T follicular helper cell (primary cell): ENCODE measurements at places on chromosomes 5 and 9.

- DNase-seq: no peak
Measured at GRCh38 chr9:71490810-71491209, 277.5 kb downstream of the CEMIP2 start.

DNA sequence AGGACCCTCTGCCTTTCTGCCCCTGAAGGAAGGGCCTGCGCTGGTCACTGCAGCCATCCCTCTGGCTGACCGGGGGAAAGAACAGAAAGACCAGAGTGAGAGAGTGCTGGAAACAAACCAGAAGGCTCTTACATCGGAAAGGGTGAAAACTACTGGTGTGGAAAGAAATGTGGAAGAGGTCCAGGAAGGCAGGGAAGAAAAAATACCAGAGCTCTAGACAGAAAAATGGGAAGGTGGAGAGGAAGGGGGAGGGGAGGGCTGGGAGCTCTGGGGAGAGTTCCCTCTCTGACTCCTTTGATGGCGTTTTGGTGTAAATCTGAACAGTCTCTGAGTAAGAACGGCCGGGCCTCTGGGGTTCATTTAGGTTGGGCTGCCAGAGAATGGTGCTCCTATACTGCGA lies 47.7 kb downstream of the COL23A1 start:
- DNase-seq: no peak

DNA sequence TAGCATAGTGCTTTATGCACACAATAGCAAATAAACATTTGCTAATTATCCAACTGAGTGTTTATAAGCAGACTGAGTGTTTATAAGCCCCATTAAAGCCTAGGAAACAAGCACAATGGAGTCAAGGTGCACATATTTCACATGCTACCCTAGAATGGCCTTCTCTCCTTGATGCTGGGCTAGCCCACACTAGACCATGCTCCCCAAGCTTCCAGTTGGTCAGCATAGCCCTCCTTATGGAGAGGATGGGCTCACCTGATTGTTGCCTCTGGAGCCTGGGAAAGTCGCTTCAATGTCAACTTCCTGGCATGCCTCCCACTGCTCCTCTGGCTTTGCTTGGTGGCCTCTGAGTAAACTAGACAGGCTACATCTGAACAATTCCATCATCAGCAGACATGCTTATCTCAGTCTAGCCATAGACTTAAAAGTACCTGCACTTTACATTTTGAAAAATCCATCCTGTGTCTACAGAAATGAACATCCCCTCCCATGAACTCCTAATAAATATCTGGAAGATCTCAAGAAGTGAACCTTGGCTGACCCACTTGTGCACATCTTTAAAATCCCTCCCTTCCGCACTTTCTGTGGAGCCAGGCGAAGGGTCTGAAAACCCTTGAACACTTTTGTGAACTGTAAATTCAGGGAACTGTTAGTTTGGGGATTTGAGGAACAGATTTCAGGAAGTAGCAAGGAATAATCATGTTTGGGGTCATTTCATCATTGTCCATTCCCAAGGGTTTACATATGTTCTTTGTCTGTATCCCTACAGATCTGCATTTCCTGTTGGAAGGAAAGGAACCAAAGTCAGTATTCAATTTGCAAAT lies 486.6 kb downstream of the ARHGEF28 start:
- DNase-seq: no peak

DNA sequence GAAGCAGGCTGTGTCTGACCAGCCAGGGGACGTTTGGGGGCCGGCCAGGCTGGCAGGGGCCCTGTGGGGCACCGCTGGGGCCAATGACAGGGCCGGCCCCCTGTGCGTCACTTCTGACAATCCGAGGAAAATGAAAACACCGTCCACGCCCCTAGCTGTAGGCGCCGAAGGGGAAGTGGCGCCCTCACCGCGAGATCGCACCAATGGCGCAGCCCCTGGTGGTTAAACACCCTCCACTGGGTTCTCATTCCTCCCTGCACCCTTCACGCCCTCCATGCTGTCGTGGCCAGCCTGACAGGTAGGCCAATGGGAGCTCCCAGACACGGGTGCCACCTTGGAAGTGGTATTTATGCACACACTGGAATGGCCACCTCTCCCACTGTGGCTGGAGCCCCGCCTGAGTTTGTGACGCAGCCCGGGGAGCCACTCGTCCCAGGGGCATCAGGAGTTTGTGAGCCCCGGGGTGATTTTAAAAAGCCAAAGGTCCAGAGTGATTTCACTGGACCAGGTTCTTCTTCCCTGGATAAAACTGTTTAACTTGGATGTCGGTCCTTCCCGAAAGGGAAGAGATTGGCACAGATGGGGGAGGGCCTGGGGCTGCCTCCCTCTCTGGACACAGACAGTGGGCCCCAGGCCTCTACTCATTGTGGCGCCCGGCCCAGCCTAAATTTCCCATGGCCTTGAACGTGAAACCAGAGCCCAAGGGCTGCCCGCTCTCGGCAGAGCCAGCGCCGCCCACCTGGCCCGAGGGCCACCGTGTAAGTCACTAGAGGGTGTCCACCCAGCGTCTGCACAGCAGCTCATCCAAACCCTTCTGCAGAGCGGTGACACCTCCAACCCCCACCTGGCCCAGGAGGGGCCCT lies 49.7 kb downstream of the NKD2 start:
- no peak for DNase-seq

- DNase-seq: no peak
Measured at GRCh38 chr5:68273717-68274409, 58.3 kb downstream of the PIK3R1 start.

DNA sequence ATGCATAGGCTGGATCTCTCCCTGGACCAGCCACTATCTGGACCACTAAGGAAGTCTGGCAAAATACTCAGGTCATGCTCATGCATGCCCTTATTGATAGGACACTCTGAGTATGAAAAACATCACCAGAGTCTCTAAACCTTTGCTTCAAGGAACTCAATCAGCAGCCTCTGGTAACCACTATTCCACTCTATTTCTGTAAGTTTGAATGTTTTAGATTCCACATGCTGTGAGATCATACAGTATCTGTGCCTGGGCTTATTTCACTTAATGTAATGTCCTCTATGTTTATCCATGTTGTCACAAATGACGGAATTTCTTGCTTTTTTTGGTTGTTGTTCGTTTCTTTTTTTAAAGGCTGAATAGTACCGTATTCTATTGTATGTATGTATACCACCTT lies 68.3 kb downstream of the TARS1 start:
- no peak for DNase-seq

- DNase-seq: no peak
Measured at GRCh38 chr9:123426406-123426805, 70.4 kb downstream of the CRB2 start.

DNA sequence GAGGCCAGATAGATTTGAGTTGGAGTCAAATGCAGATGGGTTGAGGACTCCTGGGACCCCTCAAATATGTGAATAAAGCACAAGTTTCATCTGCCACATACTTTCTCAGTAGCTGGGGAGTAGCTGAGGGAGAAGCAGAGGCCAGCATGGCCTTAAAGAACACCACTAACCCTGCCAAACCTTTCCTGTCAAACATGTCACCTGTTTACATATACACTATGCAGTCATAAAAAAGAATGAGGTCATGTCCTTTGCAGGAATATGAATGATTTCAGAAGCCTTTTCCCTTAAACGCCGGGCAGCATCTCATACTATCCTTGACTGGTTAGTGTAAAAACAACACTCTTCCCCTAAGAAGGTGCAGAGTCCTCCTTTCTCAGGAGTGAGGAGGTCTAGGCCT lies 25.2 kb upstream of the HSD17B4 start:
- no peak for DNase-seq

DNA sequence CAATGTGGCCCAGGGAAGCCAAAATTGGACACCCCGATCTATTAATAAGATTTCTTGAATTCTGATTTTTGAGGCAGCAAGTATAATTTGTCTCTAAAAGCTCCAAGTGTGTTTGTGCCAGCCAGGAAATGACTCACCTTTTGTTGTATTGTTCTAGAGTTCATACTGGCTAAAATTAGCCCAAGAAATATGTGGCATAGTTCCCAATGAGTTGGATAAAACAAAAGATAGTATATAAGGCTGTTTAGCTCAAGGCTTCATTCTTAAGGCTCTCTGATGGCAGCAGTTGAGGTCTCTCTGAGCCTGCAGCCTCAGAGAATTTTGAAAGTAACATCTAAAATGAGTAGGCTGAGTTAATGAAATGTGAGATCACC lies 21.6 kb downstream of the HMGXB3 start:
- DNase-seq: no peak

- DNase-seq: no peak
Measured at GRCh38 chr5:16975950-16976624, 40.0 kb upstream of the MYO10 start.

DNA sequence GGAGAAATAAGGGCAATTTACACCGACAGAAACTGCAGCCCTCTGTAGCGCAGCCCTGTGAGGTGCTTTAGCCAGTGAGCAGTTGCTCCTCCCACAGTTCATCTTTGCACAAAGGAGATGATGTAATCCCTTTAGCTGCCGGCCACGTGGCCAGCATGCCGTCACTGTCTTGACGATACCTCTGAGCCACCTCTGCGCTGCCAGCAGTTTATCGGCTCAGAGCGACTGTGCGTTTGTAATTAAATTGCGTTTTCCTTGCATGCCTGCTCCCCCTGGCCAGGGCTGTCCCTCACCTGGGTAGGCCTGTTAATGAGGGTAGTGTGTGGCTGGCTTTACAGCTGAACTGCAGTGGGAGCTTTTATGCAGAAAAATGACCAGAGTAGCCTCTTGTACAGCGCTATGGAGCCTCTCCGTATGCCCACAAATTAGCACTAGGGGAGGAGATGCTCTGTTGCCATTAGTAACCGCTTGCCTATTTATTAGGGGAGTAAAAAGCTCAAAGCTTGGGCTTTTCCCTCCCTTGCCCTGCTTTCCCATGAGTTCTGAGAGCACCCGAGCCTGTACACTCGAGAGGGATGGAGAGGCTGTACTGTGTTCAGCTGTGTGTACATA lies 107.0 kb downstream of the TRIO start:
- DNase-seq: no peak

DNA sequence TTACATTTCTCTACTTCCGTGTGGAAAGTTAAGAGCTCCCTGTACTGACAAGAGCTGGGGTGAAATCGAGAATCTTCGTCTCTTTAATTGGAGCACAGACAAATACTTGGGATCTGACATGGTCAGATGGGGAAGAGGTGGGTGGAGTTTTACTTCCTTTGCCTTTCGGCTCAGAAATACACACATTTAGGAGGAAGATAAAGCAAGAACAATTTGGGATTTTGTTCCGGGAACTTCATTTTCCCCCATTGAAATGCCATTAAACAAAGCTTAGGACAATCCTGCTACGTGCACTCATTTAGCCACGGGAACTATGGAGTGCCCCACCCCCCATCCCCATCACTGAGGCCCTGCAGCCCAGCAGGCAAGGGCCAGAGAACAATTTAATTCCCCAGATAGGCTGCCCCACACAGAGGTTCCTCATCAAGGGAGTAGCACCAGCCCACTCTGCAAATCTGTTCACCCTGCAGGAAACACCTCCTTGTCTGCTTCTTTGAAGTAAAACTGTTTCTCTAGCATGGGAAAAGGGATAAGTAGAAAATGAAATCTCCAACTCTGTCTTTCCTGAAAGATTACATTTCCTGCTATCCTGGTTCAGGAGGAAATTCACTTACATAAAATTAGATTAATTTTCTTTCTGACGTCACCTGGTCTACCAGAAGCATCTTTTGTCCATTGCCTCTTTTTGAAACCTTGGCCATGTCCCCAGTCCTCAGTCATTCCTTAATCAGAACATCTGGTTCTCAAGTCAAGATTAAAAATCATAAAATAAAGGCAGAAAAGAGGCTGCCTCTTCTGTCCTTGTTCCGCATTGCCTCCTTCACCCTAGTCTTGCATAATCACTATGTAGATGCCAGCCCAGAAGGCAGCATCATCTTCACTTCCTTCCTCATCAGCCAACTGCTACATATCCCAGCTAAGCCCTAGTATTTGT lies 206.4 kb downstream of the ENC1 start:
- no peak for DNase-seq

DNA sequence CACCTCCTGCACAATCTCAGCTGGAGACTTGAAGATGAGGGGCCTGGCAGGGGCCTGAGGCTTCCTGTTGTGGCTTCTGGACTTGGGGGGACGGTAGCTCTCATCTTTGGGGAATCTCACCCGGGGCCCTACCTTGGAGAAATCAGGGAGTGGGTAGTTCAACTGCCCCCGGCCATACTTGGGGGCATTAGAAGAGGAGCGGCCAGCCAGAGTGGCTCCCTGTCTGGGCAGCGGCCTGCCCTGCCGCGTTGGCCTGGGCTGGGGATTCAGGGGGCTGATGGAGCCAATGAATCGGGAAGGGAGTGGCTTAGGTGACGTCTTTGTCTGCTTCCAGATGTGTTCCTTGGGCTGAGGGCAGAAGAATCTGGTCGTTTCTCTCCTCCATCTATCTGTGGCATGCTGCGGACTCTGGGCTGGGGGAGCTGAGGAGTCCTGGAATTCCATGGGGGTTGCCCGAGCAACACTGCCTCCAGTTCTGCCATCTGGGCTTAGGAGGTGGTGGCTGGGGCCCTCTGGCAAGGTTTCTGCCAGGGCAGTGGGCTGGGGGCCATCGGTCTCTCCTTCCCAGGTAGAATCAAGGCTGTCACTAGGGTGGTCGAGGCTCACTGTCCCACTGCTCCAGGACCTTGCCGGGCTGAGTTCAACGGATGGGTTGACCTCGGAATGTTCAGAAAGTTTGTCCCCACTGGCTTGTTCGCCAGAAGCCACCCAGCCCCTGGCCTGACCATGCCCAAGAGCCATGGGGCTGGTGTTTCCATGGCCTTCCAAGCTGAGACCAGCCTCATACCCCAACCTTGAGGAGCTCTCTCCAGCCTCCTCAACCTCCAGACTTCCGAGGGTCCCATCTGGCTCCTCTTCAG lies 11.0 kb downstream of the AKNA start:
- no peak for DNase-seq

DNA sequence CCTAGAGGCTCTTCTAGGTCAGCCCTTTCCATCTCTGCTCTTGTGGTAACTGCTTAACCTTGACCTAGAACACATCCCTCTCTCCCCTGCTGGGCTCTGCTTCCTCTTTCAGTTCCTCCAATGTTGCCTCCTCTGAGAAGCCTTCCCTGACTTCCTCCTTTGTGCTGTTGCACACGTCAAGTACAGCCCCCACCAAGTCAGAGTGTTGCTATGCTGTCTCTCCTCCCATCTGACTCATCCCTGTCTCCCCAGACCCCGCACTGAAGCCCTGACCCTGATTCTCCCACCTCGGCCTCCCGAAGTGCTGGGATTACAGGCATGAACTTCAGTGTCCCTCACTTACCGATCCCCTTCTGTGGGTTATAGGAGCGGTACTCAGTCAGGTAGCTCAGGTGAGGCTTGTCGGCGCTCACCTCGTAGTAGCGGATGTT lies 10.4 kb upstream of the TRIM14 start:
- no peak for DNase-seq

DNA sequence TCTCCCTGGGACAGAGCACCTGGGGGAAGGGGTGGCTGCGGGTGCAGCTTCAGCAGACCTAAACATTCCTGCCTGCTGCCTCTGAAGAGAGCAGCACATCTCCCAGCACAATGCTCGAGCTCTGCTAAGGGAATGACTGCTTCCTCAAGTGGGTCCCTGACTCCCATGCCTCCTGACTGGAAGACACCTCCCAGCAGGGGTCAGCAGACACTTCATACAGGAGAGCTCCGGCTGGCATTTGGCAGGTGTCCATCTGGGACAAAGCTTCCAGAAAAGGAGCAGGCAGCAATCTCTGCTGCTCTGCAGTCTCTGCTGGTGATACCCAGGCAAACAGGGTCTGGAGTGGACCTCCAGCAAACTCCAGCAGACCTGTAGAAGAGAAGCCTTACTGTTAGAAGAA lies 77.2 kb downstream of the SLCO6A1 start:
- no peak for DNase-seq
